ENCODE measurements at places on chromosomes 13 and 19.
A peak's percentile ranks its signal among the peaks of the same experiment; 100 is the strongest.

DNA sequence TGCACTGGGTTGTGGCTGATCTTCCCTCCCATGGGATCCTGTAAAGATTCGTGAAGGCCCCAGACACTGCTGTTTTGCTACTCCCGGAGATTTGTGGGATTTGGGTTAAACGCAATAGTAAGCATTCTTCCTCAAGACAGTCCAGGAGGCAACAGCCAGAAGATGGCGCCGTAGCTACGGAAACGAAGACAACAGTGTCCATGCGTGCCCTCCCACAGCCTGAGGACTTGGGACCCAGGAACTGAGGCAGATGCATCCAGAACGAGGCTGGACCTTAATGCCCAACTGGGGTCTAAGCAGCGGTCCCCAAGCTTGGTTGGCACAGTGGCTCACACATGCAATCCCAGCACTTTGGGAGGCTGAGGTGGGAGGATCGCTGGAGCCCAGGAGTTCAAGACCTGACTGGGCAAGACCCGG is 57.6 kb upstream of the ZNF507 start:
- peak; percentile 26 for DNase-seq

GRCh38 chr13:23979361-23980159 is 82.3 kb upstream of the C1QTNF9B start:
- DNase-seq = peak; percentile 24

DNA sequence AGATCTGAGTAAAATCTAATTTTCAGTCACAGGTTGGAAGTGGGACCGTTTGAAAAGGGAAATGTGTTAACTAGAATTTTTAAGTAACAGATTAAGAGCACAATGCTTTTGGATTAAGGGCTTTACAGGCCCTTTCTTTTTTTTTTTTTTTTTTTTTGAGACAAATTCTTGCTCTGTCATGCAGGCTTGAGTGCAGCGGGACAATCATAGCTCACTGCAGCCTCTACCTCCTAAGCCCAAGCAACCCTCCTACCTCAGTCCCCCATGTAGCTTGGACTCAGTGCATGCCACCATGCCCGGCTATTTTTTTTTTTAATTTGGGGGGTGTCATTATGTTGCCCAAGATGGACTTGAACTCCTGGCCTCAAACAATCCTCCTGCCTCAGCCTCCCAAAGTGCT is 363.7 kb downstream of the LIG4 start:
- no peak for DNase-seq

- no peak for DNase-seq
These were observed 186.2 kb downstream of the PCDH9 start for GRCh38 chr13:67043901-67044300.

DNA sequence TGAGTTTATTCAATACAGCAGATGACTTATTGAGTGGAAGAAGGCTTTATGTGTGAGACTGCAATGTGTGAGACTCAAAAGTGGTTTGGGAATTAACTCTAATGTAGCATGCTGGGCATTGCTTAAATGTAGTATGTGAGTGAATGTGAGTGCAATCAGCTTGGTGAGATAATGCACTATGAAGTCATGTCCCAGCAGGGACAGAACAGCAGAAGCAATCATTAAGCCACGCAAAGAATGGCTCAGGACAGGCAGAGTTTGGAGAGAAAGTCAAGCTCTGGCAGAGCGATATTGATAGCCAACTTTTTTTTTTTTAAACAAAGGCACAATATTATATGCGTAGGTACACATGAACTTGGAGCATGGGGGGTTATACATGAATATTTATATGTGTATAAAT is 597.7 kb downstream of the GPC6 start:
- no peak for DNase-seq

DNA sequence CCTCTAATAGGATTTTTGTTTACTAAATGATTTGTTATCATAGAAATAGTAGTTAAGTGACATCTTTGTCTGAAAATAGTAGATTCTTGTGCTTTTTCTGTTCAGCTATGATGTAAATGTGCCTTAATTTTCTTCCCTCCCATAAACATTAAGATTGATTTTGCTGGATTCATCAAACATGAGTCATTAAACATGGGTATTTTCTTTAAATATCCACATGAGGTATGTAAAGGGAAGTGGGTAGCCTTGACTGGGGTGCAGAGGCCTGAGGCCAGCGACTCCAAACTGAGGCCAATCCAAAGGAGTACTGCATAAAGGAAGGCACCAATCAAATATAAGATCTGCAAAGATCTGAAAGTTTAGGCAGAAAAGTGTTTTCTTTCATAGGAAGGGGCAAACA is 3.7 kb downstream of the ZNF136 start:
- DNase-seq = no peak

DNA sequence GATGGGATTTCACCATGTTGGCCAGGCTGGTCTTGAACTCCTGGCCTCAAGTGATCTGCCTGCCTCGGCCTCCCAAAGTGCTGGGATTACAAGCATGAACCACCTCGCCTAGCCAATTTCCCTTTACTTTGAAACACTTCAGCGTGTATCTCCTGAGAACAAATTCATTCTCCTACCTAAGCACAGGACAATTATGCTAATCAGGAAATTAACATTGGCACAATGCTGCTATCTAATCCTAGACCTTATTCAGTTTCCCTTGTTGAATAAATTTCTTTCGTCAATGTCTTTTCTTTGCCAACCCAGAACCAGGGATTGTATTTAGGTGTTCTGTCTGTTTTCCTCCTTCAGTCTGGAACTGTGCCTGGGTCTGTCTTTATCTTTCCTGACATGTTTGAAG is 67.8 kb downstream of the MAP4K1 start:
- no peak for DNase-seq

DNA sequence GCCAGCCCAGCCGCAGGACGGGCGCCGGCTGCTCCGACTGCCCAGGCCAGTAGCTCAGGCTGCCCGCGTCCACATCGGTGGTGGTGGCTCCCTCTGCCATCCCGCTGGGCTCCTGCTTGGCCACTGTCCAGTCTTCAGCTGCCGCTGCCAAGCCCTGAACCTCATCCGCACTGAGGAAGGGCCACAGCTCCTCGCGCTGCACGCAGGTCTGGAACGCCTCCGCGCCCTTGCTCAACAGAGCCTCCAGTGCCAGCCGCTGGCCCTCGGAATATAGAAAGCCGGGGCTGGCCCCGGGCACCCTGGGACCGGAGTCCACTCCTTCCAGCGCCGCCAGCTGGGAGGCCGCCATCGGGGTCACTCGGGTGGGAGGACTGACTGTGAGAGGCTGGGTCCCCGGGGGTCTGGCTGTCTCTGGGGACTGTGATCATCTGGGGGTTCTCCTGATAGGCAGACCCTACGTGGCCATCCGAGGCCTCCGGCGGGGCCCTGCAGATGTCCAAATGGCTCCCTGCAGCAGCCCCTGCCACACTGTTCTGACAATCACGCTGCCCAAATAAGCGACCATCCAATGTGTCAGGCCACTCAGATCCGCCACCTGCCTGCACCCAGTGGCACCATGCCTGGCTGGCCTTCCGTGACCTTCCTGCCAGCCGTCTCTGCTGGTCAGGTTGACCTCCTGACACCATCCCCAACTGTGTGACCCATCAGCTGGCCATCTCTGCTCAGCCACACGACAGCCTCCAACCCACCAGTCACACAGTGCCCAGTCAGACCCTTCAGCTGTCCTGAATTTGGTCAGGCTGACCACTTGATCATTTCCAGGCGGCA is 1.6 kb downstream of the FAM83E start:
- DNase-seq = no peak

GRCh38 chr13:112207129-112207528 is 140.2 kb downstream of the SOX1 start:
- no peak for DNase-seq

DNA sequence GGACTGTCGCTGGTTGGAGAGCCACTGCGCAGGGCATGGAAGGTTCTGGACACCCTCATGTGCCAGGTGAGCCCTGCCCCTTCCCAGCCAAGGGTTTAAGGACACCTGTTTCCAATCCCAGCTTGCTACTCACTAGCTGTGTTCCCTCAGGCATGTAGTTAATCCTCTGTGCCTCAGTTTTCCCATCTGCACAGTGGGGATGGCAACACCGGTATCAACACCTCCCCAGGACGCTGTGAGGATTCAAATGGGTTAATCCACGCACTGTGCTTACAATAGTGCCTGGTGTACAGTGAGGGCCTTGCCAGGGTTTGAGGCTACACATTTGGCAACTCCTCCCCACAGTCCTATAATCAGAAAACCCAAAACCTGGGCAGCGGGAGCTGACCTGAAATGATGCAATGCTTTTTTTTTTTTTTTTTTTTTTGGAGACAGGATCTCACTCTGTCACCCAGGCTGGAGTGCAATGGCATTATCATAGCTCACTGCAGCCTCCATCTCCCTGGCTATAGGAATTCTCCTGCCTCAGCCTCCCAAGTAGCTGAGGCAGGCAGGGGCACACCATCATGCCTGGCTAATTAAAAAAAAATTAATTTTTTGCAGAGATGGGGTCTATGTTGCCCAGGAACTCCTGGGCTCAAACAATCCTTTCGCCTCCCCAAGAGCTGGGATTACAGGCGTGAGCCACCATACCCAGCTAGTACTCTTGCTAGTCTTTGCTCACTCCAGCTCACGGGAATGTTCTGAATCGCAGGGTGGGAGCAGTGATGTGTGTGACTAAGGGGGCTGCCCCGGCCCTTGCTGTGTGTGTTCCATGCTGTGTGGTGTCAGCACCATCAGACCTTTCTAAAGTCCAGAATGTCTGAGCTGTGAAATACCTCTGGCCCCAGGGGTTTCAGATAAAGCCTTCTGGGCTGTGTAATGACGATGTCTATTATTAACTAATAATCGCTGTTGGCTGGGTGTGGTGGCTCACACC is 2.3 kb downstream of the ACP4 start:
- no peak for DNase-seq

DNA sequence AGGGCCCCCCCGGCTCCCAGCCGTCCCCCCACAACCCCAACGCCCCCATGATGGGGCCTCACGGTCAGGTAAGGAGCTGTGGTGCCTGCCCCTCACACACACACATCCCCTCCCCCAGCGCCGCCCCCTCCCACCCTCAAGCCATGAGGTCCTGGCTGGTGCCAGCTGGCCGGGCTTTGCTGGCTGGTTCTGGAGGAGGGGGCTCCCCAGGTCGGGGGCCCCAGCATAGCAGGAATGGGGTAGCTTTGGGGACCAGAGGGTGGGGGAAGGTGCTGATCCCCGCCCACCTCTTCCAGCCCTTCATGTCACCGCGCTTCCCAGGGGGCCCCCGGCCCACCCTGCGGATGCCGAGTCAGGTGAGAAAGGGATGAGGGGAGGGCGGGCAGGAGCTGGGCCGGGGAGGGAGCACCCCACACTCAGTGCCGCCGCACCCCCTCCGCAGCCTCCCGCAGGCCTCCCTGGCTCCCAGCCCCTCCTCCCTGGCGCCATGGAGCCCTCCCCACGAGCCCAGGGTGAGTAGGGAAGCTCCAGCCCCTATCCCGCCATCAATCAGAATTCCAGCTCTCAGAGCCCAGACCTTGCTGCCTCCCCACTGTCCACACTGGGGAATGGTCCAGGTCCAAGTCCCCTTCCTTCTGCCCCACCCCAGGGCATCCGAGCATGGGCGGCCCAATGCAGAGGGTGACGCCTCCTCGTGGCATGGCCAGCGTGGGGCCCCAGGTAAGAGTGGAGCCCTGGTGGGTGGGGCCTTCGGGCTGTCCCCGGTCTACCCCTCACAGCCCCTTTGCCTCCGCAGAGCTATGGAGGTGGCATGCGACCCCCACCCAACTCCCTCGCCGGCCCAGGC is 6.4 kb downstream of the ISYNA1 start:
- DNase-seq = no peak

DNA sequence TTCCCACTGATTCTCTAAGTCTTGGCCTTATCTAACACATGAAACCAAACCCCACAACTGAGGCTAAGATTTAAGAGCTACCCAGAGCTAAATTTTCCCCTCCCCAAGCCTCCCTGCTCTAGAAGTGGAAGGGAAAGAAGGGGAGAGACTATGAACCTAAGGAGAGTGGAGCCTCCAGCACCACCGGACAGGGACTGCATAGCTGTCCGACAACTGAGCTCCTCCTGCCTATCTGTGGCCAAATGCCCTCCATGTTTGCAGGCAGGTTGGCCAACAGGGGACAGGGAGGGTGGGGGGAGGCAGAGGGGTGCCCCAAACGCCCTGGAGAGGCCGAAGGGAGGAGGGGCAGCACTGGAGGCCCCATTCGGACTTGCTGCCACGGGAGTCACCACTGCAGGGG is 6.0 kb upstream of the NAPA start:
- DNase-seq = no peak

- no peak for DNase-seq
These were observed 502.3 kb downstream of the KCTD12 start for GRCh38 chr13:76383676-76384461.

- DNase-seq = no peak
These were observed 3.4 kb upstream of the TMED1 start for GRCh38 chr19:10839114-10840050.

- DNase-seq = no peak
These were observed 49.0 kb upstream of the OXGR1 start for GRCh38 chr13:97043302-97043701.

- no peak for DNase-seq
These were observed 42.5 kb upstream of the ANKRD10 start for GRCh38 chr13:110957181-110957884.

DNA sequence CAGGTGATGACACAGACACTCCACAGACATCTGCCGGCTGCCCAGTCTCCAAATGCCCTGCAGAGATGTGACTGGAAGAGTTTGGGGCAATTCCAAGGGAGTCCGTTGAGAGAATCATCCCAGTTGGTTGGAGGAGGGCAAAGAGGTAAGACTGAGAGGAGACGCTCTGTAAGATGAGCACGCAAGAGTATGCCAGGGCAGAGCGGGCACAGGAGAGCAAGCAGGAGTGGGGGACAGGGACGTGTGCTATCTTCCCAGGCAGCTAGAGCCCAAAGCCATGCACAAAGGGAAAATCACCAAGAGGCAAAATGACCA is 156.3 kb upstream of the TSHZ3 start:
- no peak for DNase-seq

DNA sequence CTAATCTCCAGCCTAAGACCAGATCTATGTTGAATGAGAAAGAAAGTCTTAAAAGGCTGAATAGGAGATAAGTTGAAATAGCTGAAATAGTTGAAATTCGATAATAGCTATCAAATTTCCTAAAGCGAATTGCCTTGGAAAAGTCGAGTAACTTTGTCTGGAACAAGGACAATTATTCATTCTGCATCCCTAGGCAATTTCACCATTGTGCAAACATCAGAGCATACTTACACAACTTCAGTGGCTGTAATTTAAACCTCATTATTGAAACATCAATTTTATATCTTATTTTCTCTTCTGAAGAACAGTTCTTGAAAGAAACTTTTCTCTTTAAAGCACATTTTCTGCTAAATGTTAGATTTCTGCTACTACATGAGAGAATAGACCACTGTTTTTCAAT is 13.6 kb downstream of the TNFSF13B start:
- DNase-seq = no peak

GRCh38 chr13:39037410-39037879 is 444 bp downstream of the PROSER1 start:
- peak; percentile 77 for DNase-seq

DNA sequence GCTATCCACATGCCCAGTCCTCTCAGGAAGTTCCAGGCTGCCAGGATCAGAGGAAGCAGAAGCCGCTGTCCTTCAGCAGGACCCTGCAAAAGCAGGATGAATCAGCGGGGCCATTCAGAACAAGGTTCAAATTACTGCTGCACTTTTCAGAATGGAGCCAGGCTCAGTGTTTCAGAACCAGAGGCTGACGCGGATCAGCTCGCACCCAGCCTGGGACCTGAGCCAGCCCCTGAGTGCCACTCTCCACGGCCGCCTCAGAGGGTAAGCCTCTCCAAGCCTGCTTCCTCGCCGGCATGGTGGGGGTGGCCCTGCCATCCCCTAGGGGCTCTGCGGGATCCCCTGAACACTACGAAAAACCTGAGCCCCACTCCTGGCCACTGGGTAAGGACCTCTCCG is 24.7 kb downstream of the RASA3 start:
- DNase-seq = no peak

Measured in progenitor cell of endocrine pancreas (in vitro differentiated cells).